ENCODE measurements at places on chromosomes 16 and 17.

GRCh38 chr17:58764373-58764772, 8.7 kb downstream of the PPM1E start:
- no peak for DNase-seq

DNA sequence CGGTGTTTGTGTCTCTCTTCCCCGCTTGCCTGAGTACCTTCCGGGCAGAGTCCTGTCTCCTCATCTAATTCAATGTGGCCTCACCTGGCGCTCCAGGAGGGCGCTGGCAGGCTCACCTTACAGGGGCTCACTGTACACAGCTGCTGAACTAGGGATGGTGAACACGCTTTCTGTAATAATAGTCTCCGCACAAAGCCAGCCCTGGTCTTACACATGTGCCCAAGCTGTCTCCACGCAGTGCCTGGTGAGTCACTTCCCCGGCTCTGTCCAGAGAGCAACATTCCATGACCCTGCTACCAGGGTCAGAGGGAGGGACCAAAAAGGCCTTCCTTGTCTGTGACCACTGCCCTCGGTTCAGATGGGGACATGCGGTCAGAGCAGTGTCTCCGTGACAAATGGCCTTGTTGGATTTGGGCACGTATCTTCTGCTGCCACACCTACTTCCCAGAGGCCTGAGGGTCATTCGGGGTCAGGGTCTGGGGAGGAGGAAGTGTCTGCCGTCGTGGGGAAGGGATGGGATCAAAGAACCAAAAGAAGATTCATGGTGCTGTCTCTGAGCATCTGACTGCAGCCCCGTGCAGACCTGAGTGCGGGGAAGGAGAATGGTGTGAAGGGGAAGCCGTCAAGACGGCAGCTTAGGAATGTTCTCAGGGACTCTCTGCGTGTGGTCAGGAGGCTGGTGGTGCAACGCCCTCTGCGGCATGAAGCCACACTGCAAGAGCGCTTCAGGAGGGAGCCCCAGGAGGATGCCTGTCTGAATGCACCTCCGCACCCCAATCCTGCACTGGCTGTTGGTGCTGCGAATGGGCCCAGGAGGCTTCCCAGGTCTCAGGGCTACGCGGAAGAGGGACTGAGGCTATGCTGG, 68.8 kb downstream of the IL21R start:
- no peak for DNase-seq

DNA sequence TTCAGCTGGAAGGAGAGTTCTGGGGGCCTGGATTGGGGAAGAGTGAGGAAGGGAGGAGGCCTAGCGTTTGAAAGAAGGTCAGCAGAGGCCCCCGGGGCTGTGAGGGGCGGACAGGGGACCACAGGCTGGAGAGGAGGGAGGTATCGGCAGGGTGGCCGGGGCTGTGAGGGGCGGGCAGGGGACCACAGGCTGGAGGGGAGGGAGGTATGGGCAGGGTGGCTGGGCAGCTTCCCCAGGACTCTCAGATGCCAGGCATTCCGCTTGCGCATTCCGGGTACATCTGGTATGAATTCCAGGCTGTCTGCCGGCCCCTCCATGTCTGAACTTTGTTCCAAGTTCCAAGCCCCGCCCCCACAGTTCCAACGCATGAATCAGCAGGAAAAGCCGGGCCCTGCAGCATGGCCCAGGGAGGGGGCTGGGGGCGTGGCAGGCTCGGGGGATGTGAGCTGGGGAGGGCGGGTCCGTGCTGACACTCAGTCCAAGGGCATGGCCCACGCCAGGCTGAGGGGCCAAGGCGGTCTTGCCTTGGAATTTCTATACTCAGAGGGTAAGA, 4.3 kb upstream of the TLCD2 start:
- DNase-seq: no peak

GRCh38 chr17:59151006-59151405, 4.0 kb downstream of the SKA2 start:
- DNase-seq: no peak

DNA sequence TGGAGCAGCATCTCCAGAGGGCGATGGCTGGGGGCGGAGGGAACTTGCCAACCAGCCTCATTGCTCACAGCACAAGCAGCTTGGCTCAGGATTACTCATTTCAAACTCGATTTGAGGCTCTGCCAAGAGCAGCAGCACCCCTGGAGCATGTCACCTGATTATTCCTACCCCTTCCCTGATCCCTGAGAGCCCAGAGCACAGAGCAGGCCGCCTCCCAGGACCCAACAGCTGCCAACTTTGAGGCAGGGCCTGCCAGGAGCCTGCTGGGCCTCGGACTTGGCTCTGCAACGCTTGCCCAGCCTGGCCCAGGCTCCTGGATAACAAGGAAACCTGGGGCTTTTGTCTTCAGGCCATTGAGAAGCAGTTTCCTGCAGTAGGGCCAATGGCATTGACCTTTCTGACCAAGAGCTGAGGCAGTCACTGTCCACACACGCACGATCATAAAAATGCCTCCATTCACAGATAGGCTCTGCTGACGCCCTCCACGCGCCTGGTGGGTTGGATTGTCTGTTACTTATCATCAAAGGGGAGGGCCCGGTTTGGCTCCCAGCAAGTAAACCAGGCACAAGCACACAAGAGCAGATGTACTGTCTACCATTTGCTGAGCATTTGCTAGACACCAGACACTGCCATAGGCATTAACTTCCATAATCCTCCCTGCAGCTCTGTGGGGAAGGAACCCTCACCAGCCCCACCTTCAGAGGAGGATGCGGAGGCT, 406.6 kb upstream of the EEF2KMT start:
- no peak for DNase-seq

DNA sequence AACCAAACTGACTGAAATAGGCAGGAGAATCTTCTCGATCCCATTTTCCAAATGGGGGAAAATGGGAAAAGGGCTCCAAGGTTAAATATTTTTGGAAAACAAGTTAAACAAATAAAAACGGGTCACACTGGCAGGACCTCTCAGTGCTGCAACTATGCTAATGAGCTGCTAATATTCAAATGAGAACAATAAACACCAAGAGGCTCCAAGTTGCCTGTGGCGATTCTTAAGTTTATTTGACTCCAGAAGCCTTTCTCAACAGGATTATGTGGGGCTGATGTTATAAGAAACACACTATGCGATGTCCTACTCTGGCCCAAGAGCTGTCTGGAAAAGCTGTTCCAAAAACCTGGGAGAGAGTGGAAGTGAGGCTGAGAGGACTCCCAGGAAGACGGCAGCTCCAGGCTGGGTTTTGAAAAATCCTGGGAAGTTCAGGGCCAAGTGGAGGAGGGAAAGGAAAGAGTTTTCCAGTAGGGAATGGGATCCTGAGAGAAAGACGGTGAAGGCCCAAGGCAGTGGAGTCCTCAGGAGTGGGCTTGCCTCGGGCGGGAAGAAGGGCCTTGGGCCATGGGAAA, 21.4 kb downstream of the WNT3 start:
- DNase-seq: no peak

- DNase-seq: no peak
These were observed 13.2 kb upstream of the TMEM132E start for GRCh38 chr17:34566201-34566600.

GRCh38 chr17:36657763-36658490, 56.5 kb downstream of the MRM1 start:
- DNase-seq: no peak

GRCh38 chr17:41527063-41528023, 765 bp downstream of the KRT19 start:
- DNase-seq: no peak

GRCh38 chr16:89067677-89068443, 25.8 kb upstream of the ACSF3 start:
- DNase-seq: no peak

GRCh38 chr16:56603589-56603988, 4.8 kb upstream of the MT2A start:
- no peak for DNase-seq
